GM12865 (cell line): ENCODE measurements at places on chromosomes 1 and 21.

DNA sequence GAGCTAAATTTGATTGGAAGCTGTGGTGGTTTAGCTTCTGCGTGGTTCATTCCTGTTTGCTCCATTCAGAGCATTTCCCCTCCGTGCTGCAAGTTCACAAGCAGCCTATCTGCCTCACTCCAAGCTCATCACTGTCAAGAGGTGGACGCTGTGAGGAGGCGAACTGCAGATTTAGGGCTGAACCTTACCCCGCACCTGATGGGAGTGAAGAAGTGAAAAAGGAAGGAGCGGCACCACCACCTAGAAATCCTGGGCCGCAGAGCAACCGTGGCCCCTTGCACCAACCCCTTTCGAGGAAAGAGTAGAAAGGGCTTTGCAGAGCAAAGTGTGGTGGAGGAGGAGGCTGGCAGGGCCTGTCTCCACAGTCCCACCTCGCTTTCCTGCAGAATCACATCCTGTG, 117.4 kb downstream of the IER5 start:
- DNase-seq: no peak

GRCh38 chr1:168736520-168736919, 7.5 kb upstream of the DPT start:
- no peak for DNase-seq

DNA sequence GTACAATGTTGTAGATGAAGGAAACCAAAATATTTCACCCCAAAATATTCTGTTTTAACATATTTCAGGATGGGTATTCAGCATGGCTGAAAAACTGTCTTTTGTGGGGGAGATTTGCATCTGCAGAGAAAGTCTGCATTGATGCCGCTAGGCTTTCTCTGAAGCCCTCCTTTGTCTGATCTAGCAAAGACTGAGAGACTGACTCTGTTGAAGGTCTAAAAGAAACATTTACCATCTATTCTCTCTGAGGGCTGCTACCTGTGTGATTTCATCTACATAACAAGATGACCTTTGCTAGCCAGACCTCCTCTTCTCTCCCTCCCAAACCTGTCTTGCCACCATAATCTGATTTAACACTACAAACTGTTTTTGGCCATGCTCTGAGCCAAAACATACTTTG, 12.4 kb upstream of the MT1HL1 start:
- DNase-seq: no peak

DNA sequence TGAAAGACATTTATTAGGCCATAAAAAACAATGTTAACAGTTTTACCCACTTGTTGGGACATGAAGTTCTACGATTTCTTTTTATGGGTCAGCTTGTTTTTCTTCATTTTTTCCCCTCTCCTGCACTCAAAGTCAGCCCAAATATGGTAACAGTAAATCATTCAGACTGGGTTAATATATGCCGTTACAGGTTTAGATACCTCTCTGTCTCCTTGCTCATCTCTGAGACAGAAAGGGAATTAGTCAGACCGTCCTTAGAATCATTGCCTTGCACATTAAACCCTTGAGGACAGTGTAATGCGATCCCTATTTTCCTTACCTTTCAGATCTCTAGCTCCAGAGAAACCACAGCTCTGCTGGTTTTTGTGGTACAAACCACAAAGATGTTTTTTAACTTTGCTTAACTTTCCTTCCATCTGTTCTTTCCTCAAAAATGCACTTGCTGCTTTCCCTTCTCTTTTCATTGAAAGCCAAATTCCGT, 613.3 kb downstream of the PLPP3 start:
- no peak for DNase-seq

- DNase-seq: no peak
Observed at GRCh38 chr1:24425441-24425840, 9.8 kb downstream of the NIPAL3 start.
